Activated naive CD8-positive, alpha-beta T cell treated with anti-CD3 and anti-CD28 coated beads, Interleukin-2, amount 50 U/mL, for 24 hours (primary cell): ENCODE measurements at places on chromosomes 7 and 10.

DNA sequence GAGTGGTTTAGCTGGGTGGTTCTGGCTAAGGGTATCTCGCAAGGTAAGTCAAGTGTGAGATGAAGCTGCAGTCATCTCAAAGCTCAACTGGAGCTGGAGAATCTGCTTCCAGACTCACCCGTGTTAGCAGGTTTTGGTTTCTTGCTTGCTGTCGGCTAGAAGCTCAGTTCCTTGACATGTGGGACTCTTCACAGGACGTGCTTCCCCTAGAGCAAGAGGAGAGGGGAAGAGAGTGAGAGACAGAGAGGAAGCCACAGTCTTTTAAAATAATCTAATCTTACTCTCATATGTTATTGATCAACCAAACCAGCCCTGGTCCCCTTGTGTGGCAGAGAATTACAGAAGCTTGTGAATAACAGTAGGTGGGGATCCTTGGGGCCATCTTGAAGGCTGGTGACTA lies 199.5 kb downstream of the REEP3 start:
- no peak for DNase-seq

GRCh38 chr7:139798221-139798620 lies 20.4 kb upstream of the HIPK2 start:
- no peak for DNase-seq

DNA sequence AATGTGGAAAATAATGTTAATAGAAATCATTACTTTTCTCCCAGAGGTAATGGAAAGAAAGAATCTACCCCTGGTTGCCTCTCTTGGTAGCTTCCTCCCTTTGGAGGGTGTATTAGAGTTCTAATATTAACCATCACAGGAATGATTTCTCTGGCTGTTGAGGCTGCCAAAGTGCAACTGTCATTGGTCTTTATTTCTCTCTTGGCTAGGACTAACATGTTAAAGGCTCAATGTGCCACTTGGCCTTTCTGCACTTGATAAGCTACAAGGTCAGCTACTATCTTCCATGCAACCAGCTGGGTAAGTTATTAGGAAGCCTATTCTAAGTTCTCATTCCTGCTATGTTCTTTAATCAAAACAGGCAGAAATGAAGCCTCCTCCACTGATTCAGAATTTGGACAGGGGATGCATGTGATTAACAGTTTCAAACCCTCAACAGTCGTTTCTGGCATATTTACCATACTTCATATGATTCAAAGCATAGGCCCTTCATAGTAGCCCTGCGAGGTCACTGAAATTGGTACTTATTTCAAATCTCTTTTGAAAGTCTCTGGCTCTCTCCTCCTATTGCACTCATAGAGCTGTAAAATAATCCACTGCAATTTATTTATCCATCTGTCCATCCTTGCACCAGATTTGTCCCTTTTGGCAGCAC lies 645.0 kb downstream of the SORCS1 start:
- no peak for DNase-seq

GRCh38 chr7:118202061-118202460 lies 18.1 kb downstream of the LSM8 start:
- no peak for DNase-seq

- no peak for DNase-seq
These were observed 63.1 kb upstream of the SORCS3 start for GRCh38 chr10:104577861-104578521.

- peak; percentile 83 for DNase-seq
These were observed 67.9 kb upstream of the PRKCQ start for GRCh38 chr10:6647811-6648526.

DNA sequence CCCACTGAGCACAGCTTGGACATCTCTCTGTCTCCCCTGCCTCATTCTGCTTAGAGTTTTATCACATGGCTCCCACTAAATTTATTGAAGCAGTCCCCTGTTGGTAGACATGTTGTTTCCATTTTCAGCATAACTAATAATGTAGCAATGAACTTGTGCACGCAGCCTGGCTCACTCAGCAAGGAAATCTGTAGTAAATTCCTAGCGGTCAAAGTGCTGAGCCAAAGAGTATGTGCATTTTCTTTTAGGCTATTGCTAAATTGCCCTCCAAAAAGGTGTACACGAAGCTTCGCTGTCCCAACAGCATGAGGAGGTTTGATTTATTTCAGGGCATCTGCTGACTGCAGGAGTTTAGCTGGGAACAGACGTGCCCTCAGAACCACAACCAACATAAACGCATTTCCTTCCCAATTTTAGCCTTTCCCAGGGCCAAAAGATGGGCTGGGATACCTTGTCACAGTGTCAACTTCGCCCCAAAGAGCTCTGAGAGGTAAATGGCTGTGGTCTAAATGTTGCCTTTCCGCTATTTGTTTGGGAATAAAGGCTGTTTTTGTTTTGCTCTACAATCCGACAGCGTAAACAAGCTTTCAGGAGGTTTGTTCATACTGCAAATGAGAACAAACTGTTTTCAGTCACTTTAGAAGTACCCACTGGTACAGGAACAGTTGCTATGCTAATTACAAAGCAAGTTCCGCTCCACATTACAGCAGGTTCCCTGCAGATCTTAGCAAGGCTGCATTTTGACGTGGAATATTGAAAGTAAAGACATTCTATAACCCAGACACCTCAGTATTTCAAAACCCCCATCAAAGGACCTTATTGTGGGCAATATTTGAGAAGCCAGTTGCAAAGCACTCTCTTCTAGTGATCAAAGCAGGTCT lies 16.8 kb downstream of the VSIR start:
- DNase-seq = no peak

- no peak for DNase-seq
These were observed 410.5 kb downstream of the PAXIP1 start for GRCh38 chr7:154592388-154592787.
